Ovary (tissue), 10 donors: ENCODE measurements at places on chromosomes 2 and 18.
A peak's percentile ranks its signal among the peaks of the same experiment; 100 is the strongest.

- no peak for DNase-seq
These were observed 307.2 kb downstream of the MYCN start for GRCh38 chr2:16247326-16248122.

DNA sequence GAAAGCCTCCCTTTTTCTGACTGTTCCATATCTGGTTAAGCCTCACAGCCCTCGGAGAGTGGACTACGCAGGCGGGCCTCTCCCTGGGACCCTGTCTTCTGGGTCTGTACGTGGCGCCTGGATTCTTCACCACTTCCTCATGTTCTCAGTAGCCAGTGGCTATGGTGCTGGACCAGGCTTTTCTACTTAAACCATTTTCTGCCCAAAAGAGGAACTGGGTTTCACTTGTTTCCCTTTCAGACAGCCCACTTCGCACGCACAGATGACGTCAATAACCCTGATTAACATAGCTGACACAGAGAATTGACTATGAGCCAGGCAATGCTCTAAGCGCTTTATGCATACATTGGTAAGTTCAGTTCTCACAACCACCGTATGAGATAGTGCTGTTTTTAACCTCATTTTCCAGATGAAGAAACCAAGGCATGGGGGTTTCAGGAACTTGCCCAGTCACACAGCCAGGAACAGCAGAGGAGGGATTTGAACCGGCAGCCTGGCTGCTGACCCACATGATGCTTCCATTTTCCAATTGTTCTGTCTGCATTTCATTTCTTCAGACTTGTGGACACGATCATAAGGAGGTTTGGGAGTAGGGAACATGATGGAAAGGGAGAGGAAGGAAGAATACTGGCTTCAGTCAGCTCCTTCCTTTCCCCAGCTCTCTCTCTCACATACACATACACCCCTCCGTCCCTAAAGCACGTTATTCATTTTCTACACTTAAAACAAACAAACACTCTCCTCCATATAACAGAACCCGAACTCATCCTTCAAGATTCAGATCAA, 41.7 kb downstream of the MYOM1 start:
- DNase-seq, result no peak

DNA sequence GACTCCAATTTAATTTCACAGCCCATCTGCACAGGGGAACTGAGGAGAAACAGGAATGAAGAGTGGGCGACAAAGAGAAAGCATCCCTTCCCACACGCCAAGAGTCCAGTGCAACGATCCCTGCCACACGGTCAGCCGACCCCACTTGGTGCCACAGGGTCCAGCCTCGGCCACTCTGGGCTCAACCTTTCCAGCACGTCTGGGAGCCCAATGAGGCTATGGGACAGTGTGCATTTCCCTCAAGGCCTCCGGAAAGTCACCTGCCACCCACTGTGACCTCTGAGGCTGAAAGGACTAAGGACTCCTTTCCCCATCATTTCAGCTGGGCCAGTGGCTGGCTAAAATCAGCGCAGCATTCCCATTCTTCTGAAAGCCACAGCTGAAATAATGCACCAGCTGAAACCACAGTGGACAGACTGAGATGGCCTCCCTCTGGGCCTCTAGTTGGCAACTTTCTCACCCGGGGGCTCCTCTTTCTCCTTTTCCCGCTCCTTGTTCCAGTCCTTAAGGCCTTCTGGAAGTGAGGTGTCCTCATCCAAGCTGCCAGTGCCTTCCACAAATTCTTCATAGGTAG, 21.2 kb downstream of the TUBB6 start:
- no peak for DNase-seq

- DNase-seq, result no peak
These were observed 16.1 kb downstream of the ADAM17 start for GRCh38 chr2:9539531-9539930.

DNA sequence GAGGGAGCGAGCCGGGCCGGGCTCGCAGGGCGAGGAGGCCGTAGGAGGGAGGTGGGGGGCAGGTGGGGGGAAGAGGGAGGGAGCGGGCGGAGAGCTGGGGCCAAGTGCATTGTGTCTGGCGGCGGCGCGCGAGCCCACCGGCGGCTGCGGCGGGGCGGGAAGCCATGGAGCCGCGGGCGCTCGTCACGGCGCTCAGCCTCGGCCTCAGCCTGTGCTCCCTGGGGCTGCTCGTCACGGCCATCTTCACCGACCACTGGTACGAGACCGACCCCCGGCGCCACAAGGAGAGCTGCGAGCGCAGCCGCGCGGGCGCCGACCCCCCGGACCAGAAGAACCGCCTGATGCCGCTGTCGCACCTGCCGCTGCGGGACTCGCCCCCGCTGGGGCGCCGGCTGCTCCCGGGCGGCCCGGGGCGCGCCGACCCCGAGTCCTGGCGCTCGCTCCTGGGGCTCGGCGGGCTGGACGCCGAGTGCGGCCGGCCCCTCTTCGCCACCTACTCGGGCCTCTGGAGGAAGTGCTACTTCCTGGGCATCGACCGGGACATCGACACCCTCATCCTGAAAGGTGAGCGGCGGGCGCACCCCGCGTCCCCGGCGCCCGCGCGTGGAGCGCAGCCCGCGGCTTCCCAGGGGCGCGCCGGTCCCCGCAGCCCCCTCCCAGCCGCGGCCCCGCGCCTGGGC, at the start of gene TMEM178A:
TSS of gene TMEM178A (plus strand) at position 107 of the 680 bp plus-strand sequence. CDS start at position 165, 58 bp downstream.
- DNase-seq, result peak; percentile 21

- peak; percentile 44 for DNase-seq
These were observed 40.0 kb upstream of the LAPTM4A start for GRCh38 chr2:20091305-20091991.

DNA sequence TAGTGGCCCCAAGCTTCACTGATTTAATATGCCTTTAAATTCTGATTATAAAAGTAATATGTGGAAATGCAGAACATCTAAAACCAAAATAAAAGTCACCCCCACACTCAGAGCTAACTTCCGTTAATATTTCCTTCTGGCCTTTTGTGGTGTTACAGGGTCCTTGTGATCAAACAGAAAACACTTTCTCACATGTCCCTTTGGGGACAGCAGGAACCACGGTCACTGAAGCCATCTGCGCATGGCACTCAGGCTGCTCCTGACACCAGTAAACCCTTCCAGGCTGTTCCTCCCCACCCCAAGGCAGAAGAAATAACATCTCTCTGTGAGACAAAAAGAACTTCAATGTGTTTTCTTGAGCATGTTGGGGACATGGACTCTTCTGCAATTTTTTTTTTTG, 25.1 kb upstream of the GPR17 start:
- no peak for DNase-seq

GRCh38 chr2:190181123-190181669, 118.7 kb upstream of the MSTN start:
- no peak for DNase-seq

GRCh38 chr18:41543815-41544214, 411.2 kb upstream of the PIK3C3 start:
- DNase-seq, result no peak

GRCh38 chr18:51666763-51667191, 469.3 kb upstream of the MEX3C start:
- peak; percentile 32 for DNase-seq

GRCh38 chr18:51537487-51537886, 340.0 kb upstream of the MEX3C start:
- DNase-seq, result no peak

DNA sequence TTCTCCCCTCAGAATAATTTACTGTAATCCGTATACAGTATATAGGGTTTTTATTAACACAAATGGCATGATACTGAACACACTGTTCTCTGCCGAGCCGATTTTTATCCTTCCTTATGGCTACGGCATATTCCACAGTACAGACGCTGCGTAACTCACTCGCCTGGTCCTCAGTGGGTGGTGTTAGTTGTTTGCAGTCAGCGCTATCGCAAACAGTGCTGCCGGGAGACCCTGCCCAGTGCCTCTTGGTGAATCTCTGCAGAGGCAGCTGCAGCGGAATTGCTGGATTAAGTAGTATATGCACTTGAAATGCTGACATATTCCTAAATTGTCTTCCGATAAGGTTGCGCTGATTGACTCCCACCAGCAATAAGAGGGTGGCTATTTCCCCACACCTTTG, 73.9 kb downstream of the MARCO start:
- DNase-seq, result no peak

DNA sequence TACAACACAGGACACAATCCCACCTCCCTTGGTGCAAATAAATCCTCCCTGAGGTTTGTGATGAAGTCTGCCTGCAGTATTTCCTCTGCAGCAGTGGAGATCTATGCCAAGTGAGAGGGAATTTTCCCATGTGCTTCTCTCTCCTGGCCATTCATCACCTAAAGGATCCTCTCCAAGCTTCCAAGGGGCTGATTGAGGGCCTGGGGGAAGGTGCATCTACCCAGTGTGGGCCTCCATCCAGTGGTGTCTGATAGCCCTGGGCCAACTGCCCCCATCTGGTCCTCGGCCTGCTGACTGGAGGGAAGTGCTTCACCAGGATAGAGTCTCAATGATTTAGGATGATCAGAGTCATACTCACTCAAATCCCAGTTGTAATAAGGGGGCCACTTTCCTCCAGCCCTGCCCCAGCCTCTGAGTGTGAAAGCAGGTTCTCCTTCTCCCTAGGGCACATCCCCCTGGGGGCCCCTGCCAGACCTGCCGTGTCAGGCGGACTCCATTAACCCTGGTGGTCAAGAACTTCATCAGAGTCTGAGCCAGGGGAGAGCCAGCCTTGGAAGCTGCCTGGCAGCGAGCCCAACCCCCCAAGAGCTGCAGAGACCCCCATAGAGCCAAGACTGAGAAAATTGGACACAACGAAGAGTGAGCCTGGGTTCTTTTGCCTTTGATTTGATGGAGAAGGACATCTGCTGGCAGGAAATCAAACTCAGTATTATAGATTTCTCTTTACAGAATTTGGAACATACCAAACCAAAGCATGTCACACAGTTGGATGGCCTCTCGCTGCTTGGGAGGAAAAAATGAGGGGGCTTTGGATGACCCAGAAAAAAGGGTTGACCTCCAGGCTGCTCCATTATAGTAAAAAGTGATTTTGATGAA, 509.6 kb downstream of the CMPK2 start:
- DNase-seq, result no peak

DNA sequence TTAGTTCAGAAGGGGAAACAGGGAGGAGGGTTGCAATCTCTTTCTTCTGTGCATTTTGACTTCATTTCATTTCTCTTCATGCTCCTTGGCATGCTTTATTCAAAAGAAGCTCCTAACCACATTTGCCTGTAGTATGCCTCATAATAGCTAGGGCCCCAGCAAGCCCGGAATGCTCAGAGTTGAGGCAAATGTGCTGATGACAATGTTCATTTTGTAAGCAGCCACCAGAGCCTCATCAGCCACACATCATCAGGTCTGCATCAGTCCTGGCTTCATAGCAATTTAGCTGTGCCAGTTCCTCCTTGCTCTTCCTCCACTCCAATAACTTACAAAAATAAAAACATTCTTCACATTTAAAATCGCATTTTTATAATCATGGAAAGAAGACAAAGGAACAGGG, 65.4 kb upstream of the MMADHC start:
- DNase-seq, result no peak

- no peak for DNase-seq
These were observed 195.8 kb downstream of the ZRANB3 start for GRCh38 chr2:135335256-135335655.

DNA sequence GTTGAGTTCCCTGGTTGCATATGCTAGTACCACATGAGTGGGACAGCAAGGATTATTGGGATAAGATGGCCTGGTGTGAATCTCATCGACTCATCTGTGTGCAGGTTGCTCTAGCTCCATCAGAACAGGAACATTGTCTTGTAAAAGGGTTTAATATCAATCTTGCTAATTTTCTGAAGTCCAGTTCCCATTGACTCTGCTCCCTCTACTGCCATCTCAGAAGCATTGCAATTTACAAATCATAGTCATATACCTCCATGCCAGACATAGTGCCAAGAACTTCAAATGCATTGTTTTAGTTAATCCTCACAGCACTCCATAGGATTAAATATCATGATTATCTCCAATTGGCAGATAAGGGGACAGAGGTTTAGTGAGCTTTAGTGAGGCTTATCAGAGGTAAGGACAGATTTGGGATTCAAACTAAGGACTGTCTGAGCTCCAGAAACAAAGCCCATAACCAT, 4.8 kb upstream of the STAT4 start:
- no peak for DNase-seq

- no peak for DNase-seq
These were observed 19.8 kb upstream of the GPR17 start for GRCh38 chr2:127626175-127626574.

GRCh38 chr2:128593879-128594650, 275.4 kb upstream of the HS6ST1 start:
- DNase-seq, result no peak

GRCh38 chr2:113114996-113115395, 12.4 kb upstream of the IL1RN start:
- no peak for DNase-seq

- DNase-seq, result no peak
These were observed 43.9 kb downstream of the MARCHF4 start for GRCh38 chr2:216328347-216328746.

DNA sequence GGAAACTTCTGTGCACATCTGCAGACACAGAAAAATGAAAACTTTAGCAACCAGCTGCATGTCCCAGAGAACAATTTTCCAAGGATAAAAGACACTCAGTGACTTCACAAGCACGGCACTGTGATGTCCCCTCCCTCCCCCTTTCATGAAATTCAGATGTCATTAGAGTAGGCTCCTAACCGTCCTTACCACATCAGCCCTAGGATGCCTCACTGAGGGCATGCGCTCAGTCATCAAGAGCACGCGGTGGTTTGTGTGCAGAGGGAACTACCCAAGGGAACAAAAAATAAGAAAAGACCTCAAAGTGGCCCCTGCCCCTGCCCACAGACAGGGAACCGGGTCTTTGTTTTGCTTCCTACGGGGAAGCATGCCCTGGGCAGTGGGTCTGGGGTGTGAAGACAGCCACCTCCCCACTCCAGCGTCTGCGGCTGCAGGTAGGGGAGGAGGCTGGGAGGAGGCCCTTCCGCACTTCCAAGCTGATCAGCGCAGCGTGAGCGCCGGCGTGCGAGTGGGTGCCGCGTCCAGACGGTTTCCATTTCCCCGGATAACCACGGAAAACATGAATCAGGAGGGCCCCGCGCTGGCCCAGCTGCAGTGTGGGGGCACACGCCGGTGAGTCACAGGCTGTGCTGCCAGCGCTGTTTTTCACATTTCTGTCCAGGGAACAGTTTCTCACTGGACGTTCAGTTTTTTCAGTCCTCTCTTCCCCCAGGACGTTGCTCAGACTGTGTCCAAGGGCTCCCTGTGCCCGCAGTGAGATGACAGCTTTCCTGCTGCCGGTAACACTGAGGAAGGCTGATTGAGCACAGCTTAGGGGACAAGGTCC, 70.6 kb downstream of the COPS8 start:
- DNase-seq, result peak; percentile 68

DNA sequence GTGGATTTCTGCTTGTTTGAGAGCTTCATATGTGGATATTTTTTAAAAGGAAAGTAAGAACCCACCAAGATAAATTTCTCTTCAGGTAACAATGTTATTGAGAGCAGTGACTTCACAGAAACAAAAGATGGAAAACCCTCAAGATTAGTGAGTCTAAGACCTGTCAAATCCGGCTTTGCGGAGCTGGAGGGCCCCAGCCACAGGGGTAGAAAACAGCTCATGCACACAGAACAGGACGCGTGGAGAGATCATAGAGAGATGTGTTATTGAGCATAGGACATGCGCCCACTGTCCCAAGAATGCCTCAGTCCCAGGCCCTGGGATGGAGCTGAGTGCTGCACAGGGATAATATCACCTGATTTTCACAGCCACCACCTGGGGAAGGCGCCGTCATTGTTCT, 21.3 kb downstream of the EDAR start:
- no peak for DNase-seq
